Left ventricle myocardium inferior (tissue), 1 donor: ENCODE measurements at places on chromosomes 2 and 18.

- DNase-seq = no peak
These were observed 132.2 kb downstream of the TDRD15 start for GRCh38 chr2:21256006-21256405.

DNA sequence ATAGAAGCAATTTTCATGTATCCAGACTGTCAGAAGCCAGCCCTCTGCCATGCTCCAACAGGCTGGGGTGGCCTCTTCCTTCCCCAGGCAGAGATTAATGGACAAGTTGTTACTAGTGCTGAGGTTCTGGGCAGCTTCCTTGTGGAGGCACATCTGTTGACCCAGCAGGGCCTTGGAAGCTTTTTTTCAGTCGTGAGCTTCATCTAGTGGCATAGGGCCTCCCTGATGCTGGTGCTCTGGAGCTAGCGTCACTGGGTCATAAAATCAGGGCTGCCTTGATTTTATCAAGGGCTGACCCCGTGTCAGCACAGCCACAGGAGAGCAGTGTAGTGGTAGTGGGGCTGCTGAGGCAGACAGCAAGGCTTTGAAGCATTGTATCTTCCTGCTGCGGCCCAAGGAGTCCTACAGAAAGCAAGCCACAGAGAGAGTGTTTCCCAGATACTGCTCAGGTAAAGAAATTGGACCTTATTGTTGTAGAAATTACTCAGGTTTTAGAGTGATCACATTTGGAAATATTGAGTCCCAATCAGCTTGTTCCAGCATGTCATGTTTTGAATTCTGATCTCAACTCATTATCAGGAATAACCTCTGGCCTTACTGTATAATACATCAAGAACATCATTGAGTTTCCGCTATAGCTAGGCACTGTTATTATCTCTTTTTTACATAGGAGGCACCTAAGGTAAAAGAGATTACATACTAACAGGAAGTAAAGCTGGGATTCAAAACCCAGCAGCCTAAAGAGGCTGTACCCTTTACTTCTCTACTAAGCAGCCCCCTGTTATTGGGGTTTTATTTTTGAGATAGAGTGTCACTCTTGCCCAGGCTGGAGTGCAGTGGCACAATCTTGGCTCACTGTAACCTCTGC is 92.3 kb upstream of the ALPP start:
- DNase-seq = no peak

DNA sequence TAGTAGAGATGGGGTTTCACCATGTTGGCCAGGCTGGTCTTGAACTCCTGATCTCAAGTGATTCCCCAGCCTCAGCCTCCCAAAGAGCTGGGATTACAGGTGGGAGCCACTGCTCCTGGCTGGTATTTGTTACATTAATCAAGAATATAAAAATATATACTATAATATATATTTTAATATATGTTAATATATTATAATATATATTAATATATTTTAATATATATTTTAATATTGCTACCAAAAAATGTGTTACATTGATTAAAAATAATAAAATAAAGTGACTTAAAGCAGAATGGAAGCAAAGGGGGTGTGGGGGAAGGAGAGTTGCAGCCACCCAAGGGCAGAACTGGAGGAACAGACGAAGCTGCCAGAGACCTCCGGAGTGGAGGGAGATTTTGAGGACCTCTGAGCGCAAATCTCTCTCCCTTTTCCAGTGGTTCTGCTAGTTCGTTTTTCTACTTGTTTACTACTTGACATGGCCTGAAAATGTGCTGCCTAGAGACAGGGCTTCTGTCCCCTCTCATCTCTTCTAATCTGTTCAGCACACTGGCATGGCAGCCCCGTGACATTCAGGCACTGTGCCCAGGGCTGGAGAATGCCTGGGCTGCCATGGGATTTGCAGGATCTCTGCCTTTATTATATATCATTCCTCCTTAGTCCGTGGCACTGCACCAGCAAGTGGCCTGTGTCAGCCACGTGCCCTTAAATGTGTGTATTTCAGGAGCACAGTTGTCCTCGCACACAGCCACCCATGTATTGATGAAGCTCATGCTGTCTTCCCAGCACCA is 47.9 kb upstream of the RAB12 start:
- DNase-seq = peak; percentile 76

GRCh38 chr2:227500301-227500630 is 28.3 kb downstream of the AGFG1 start:
- DNase-seq = no peak

GRCh38 chr2:73373344-73373743 is 12.3 kb upstream of the ALMS1 start:
- DNase-seq = no peak

DNA sequence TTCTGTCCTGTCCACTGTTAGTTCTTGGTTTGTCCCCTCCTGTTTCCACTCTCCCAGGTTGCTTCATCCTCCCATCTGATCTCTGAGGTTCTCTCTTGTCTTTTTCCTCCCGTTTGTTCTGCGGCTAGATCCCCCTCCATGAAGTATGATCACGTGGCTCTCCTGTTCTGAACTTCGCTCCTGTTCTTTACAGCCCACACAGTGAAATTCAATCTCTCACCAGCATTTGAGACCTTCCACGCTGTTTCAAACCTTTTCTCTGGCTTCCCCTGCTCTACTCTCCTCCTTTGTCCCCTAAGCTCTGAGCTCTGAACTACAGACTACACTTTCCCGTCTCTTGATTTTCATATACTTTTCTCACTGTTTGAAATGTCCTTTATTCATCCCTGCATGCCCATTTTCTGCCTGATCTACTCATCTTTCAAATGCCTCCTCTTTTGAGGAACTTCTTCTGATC is 83.5 kb downstream of the OSBPL6 start:
- no peak for DNase-seq

DNA sequence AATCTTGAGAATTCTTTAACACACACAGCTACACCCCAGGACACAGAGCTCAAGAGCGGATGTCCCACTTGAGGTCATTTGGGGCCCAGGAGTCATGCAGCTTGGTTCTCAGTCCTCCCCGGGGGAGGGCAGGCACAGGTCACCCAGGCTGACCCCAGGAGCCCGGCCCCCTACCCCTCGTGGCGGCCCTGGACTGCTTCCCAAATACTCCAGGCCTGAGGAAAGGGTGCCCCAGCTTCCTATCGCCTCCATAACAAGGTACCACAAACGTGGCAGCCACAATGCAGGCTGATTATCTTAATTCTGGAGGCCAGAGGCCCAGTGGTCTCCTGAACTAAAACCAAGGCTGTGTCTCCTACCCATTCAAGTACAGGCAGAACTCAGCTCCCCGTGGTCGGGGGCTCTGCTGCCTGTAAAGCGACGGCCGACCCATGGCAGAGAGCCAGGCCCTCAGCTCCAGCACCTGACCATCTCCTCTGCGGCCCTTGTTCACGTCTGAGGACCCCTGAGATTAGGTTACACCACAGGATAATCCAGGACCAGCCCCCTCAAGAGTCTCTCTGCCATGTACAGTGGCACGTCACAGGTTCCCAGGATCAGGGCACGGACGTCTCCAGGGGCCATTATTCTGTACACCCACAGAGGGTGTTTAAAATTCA is 10.5 kb downstream of the SLC66A2 start:
- DNase-seq = no peak

GRCh38 chr2:120354935-120355779 is 9.2 kb downstream of the INHBB start:
- DNase-seq = no peak

DNA sequence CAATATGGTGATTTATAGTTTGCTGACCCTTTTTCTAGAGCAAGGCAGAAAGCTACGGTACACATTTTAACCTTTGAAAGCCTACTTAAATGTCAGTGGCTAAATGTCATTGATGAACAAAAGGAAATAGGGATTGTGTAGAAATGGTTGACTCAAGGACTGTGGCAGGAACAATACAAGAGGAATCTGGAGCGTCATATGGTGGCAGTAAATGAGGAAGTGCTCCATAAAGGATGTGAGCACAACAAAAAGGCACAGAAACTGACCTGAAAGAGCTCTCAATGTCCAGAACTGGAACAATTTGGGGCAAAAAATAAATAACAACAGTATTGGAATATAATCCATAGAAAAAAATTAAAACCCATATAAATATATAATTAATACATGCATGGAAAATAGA is 443.9 kb upstream of the VRK2 start:
- no peak for DNase-seq

DNA sequence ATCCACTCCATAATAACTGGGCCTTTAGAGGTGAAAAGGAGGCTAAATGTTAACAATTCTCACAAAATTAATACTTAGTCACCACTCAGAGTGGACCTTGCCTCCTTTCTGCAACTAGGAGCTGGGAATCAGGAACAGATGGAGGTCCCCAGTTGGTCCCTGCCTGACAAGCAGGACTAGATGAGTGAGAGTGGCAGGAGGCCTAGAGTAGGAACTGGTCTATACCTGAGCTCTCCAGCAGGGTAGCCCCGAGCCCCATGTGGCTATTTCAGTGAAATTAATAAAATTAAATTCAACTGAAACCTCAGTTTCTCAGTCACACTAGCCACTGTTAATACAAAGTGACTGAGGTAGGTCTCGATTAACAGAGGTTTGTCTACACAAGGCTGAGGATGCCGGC is 150.5 kb downstream of the MYO5B start:
- DNase-seq = no peak

DNA sequence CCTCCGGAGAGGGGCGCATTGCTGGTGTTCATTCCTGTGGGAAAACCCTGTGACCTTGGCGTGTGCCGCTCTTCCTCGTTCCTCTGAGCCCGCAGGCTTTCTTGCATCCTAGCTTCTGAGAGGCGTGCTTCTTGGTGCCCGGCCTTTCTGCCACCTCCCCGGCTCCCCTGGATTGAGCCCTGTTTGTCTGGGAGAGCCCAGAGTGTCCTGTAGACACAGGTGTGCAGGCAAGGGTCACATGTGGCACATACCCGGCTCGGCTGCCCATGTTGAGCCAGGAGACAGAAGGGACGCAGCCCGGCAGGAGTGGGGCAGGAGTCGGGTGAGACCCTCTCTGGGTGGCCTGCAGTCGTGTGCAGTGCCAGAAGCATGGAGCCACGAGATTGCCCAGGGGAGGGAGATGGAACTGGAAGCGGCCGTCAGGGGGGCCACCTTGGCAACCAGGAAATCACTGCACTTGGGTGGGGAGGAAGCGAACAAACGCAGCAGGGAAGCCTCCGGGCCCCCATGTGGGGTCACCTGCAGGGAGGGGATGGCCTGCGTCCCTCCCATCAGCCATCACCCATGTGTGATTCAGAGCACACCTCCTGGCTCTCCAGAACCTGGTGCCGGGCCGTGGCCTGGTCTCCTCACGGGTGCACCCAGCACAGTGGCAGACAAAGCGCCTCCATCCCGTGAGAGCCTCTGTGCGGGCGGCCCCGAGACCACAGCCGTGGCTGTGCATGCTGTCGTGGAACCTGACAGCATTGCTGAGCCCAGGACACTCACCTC is 92.9 kb downstream of the SH3BP4 start:
- DNase-seq = no peak

DNA sequence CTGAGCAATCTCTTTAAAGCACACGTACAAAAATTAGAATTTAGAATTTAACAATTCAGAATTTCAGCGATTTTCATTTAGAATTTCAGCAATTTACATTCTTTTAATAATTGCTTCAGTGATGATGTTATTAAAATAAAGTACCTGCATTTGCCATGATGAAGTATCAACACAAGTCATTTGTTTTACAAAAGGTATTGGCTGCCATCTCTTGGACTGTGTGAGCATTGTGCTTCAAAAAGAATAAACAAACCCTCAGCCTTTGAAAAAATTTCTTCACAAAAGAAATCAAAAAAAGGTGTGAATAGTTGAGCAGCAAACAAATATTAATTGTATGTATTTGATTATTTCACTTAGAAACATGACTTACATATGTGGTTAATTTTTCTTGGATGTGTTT is 27.1 kb upstream of the ZC3H15 start:
- DNase-seq = no peak

DNA sequence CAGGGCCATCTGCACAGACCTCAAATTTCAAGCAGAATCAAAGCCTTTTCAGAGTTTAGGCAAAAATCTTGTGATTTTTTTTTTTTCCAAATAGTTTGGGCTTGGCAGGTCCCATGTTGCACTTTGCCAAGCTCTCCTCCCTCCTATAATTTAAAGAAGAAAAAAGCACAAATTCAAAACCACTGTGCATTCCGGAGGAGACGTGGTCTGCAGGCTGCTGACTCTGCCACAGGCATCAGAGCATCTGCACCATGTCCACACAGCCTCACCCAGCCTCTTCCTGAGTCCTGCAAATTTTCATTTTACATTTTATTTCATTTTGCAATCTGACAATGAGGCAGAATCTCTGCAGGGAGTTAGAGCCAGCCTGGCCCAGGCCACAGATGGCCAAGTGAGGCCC is 15.7 kb upstream of the GPC1 start:
- DNase-seq = no peak

DNA sequence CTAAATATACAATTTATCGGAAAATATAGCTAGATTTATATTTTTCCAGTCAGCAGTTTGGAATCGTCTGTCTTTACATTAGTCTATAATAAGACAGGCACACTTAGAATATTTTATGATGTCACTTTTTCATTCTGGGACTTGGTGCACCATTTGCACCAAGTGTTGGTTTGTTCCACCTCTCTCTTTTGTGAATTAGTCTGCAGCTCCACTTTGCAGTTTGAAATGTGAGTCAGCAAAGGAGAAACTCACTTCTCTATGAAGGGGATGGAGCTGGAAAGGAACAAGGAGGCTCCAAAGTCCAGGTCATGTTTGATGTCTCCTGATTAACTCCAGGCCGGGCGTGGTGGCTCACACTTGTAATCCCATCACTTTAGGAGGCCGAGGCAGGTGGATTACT is 63.8 kb upstream of the RTN4 start:
- no peak for DNase-seq

- DNase-seq = no peak
These were observed 401.9 kb downstream of the LRP1B start for GRCh38 chr2:141728886-141729285.

GRCh38 chr2:62208758-62209114 is 12.8 kb downstream of the B3GNT2 start:
- DNase-seq = no peak

- no peak for DNase-seq
These were observed 52.7 kb upstream of the CALCRL start for GRCh38 chr2:187500585-187501359.

GRCh38 chr2:64649013-64649484 is 4.7 kb downstream of the SERTAD2 start:
- no peak for DNase-seq

GRCh38 chr18:33717339-33717738 is 139.3 kb downstream of the ASXL3 start:
- DNase-seq = no peak

- peak; percentile 64 for DNase-seq
These were observed 298.1 kb downstream of the GALR1 start for GRCh38 chr18:77547757-77548156.

DNA sequence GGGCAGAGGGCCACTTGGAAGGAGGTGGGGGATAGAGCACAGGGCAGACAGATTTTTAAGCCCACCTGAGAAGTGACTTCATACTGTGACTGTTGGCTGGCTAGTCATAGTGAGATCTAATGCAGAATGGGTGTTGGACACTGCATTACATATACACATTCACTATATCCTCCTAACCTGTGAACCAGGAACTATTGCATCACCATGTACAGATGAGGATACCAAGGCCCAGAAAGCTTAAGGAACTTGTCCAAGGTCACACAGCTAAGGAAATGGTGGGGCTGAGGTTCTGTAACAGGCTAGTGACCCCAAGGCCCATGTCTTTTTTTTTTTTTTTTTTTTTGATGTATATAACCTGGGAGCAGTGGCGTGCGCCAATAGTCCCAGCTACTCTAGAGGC is 49.6 kb upstream of the SPRED2 start:
- DNase-seq = no peak
